NB4 (cell line): ENCODE measurements at places on chromosomes 5 and 9.

DNA sequence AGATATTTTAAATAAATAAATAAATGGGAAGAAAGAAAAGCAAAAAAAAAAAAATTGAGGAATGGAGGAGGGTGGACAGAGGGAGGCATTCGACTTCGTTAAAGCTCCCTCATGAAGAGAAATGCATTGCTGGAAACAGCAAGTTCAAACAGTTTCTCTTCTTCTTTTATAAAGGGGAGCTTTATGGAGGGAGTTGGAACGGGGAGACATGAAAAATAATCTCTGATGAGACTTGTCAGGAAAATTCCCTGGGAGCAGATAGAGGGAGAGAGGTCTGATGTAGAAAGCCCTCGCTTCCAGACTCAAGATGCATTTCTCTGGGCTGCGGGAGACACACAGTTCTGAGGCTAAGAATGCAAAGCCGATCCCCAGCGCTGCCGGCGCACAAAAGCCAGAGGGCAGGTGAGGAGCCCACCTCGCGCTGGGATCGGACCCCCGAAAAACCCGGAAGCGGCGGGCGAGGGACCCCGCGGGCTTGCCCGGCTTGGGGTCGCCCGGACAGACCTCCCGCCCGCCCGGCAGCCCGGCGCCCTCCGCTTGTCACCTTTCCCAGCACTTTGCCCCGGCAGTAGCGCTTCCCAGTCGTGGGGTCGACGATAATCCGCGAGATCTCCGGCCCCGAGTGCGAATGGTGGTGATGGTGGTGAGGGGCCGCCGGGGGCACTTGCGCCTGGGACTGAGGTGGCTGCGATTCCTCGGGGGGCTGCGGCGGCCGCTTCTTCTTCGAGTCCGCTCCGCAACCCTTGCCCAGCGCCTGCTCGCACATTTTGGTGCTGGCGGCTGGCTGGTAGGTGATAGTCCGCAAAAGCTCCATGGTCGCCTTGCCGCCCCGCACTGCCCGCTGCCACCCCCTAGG, 512 bp downstream of the PLK2 start:
- DNase-seq = no peak

GRCh38 chr5:61416010-61416409, 84.0 kb downstream of the ZSWIM6 start:
- DNase-seq = no peak

- no peak for DNase-seq
These were observed 8.1 kb downstream of the LRRC14B start for GRCh38 chr5:199197-199949.

GRCh38 chr9:116671605-116672004, 15.5 kb upstream of the TRIM32 start:
- DNase-seq = no peak

DNA sequence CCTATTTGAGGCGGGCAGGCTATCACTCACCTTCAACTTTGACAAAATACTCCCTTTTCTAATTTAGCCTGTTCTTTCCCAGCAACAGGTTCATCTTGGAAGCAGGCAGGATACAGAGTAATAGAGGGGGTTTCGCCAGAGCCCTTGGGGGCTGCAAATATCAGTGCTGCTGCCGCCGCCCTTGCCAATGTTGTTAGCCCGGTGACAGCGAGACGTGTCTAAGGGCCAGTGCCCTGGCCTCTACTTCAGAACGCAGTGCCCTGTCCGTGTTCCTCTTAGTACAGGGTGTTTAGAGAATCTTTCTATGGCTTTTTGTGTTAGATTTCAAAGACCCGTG, 703 bp downstream of the FAM120AOS start:
- DNase-seq = peak; percentile 45

- DNase-seq = peak; percentile 57
These were observed 13.3 kb upstream of the STING1 start for GRCh38 chr5:139495638-139496435.

DNA sequence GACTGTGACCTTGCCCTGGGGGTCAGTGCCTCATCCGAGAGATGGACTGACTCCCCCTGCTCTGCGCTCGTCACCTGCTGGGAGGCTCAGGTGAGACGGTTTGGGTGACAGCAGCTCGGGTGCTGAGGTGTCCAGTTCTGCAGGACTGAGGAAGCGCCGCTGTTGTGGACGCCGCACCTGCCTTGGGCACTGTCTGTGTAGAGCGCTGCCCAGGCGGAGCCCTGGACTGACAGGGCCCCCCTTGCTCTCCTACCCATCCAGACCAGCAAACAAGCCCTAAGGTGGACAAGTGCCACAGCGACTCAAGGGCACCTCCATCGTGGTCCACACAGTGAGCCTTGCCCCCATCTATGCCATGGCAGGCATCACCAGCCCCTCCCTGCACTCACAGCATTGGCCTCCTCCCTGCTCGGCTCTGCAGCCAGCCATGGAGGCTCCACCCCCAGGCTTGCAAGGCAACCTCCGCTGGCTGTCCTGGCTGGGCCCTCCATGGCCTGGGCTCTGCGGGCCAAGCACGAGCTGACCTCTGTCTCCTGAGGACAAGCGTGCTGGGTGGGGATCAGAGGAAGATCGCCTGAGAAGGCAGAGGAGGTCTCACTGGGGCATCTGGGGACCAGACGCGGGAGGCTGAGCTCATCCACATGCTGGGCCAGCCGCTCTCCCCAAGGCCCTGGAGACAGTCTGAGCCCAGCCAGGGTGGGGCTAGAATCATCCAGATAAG, 87.1 kb upstream of the COL5A1 start:
- no peak for DNase-seq

DNA sequence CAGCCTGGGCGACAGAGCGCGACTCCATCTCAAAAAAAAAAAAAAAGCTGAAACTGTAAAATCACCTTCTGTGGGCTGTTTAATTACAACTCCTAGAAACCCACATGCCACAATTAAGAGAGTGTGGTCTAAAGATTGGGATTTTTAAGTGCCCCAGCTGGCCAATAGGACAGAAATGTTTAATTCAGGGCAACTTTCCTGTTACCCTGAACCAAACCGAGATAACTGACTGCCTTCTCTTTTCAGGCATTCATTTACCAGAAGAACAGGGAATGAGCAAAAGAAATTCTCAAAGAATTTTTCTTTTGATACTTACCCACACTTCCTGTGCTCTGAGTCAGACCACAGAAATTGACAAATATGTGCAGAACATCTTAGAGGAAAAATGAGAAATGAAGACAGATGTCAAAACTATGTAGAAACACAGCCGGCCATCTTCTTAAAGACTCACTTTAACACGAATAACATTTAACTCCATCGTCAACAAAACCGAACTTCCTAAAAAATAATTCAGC, 221.3 kb upstream of the DAPK1 start:
- DNase-seq = no peak
